ENCODE measurements at places on chromosomes 3 and 15.

DNA sequence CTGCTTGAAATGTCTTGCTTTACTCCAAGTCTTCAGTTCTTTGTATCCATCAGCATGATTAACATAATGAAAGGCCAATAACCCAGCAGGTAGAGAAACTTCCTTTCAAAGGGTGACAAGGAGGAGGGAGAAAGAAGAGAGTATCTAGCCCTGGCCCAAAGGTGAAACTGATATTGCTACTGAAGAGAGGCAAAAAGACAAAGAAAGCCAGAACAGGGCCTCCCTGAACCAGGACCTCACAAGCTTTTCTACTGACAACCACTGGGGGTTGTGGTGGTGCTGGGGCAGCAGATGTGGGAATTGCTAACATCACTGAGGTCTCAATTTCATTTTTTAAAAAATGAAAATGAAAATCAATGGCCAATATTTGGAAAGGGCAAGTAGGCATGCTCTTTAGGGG is 234.1 kb downstream of the RSL24D1 start:
- DNase-seq = no peak

- DNase-seq = no peak
Measured at GRCh38 chr15:25243800-25244097, 195.1 kb downstream of the UBE3A start.

- DNase-seq = no peak
Measured at GRCh38 chr3:160792540-160792939, 36.5 kb downstream of the PPM1L start.

DNA sequence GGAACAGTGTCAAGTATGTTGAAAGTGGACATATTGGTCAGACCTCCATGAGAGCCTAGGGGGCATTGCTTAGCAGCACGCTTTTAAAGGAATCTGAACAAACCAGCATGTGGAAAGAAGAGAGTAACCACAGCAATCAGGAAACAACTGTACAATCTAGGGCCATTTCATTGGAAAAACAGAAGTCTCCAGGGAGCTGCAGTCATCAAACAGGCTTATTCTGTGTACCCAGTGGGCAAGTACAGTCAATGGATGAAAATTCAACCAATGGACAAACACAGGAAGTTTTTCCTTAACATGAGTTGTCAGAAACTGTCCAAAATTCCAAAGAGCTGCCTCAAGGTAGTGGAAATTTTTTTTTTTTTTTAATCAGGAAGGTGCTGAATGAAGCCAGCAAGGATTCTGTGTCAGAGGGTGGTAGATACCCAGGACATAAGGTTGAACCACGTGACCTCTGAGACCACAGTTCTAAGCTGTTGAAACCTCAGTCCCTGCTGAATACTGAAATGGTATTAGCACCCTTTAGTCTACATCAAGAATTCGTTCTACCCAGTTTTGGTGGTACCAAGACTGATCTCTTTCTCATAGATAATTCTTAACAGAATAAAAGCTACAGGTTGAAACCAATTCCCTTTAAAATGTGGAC is 4.4 kb upstream of the DLG1 start:
- DNase-seq = no peak

DNA sequence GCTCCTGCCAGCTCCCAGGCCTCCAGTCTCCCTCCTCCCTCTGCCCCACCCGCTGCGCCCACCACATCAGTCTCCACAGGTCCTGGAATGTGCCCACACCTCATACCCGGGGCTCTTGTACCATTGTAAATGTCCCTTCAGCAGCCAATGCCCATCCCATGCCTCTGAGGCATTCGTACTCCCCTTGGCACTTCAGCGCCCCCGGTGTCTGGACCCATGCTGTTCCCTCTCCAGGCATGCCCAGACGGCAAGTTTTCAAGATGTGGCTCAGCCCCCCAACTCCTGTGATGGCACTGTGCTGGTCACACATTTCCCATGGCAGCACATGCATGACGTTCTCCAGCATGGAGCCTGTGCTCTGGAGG is 13.3 kb downstream of the PLXND1 start:
- no peak for DNase-seq

- no peak for DNase-seq
Measured at GRCh38 chr3:192494174-192494573, 233.2 kb downstream of the FGF12 start.
